SW480 (cell line): ENCODE measurements at places on chromosomes 6 and 20.

- peak; percentile 20 for DNase-seq
Observed at GRCh38 chr20:20872428-20872827, 160.0 kb upstream of the RALGAPA2 start.

DNA sequence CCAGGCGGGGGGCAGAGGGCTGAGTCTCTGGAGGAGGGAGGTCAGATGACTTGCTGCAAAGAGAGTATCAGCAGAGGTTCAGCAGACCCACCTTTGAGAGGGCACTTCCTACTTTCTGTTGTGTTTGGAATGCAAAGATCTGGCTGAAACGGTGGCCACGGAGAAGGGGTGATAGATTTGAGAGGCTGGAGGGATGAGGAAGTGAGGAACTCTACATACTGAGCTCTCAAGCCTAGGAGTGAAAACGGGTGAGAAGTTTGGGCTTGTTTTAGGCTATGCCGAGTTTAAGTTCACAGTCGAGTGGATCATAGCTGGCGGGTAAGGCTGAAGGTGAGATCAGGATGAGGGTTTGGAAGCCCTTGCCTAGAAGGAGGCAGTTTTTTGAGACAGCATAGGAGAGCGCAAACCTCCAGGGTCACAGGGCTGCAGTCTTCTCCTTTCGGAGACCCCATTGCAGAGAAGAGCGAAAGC lies 477 bp upstream of the ITPA start:
- DNase-seq, result no peak

- no peak for DNase-seq
Observed at GRCh38 chr20:63006540-63007359, at the start of gene BHLHE23. Gene BHLHE23, minus strand, starts transcription at chr20:63006964. Its CDS starts 190 bp downstream, at chr20:63006774.

DNA sequence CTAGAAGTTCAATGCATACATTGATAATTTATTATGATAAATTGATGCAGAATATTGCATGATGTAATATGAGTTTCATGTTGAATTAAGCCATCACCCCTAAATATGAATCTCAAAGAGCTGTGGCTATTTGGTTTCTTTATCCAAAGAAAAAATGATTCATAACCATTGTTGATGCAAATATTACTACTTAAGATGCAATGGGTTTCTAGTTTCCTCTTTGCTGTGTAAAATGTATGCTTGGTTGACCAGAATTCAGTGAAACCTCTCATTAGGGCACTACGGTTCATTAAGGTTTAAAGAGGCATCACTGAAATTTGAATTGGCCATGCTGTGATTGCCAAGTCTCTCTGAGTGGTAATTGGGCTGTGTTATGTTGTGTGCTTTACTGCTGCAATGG lies 492.5 kb upstream of the FLRT3 start:
- no peak for DNase-seq

GRCh38 chr6:79863566-79863965 lies 83.8 kb downstream of the ELOVL4 start:
- no peak for DNase-seq

DNA sequence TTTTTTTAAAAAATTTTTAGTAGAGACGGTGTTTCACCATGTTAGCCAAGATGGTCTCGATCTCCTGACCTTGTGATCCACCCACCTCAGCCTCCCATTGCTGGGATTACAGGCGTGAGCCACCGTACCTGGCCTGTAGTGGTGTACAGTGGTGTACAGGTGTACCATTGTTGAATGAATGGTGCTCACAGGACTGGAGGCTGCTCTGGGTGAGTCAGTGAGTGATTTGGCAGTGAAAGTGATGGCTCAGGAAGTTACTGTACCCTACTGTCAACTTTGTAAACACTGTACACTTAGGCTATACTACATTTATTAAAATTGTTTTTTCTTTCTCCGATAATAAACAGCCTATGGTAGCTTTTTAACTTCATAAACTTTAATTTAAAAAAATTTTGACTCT lies 122.8 kb upstream of the EEF1E1 start:
- DNase-seq, result no peak

DNA sequence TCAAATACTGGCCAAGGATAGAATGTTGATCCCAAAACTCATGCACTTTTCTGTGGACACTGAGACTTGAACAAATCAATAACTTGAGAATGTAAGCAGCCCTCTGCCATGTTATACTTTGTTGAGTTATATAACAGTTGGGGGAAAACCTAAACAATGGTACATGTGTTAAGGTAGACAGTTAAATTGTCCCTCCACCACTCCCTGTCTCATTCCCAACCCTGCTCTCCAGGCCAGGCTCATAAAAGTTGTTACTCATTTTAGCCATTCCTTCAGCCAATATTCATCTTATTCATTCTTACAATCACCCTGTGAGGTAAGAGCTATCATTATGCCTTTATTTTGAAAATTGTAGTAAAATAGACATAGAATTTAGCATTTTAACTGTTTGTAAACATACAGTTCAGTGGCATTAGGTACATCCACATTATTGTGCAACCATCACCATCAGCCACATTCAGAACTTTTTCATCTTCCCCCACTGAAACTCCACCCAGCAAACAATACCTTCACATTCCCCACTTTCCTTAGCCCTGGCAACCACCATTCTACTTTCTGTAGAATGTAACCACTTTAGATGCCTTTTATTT lies 38.2 kb upstream of the IER3 start:
- peak; percentile 78 for DNase-seq

GRCh38 chr6:111711984-111712752 lies 106.5 kb upstream of the TRAF3IP2 start:
- DNase-seq, result peak; percentile 62

GRCh38 chr20:58138395-58138794 lies 90.1 kb downstream of the ANKRD60 start:
- DNase-seq, result no peak

- no peak for DNase-seq
Observed at GRCh38 chr20:55194947-55195346, 719.6 kb downstream of the DOK5 start.

GRCh38 chr6:15361197-15361596 lies 115.3 kb downstream of the JARID2 start:
- DNase-seq, result no peak

DNA sequence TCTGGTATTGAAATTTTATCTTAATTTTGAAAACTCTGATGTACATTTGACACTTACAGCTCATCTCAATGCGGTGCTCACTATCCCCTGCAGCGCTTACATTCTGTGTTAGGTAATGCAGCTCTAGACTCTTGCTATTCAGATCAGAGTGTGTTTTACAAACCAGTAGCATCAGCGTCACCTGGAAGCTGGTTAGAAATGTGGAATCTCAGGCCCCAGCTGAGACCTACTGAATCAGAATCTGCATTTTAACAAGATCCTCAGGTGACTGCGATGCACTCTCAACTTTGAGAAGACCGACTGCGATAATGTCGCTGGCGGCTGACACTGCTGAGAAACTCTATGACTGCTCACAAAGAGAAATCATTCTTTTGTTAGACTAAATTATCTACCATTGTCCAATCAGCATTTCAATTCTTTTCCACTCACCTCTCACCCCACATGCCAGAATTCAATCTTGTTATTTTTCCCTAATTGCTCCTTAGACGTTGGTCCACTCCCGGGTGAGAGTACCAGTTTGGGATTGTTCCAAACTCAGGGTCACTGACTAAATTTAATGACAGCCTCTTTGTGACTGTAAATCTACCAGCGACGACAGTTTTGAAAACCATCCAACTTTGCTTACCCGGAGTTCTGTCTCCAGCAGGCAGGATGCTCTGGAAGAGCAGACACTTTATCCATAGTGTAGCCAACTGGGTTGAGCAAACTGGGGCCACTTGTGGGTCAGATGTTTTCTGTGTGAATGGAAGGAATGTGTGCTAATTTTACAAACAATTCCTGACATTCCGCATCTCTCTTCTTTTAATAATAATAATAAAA lies 140.1 kb upstream of the BTBD3 start:
- no peak for DNase-seq

DNA sequence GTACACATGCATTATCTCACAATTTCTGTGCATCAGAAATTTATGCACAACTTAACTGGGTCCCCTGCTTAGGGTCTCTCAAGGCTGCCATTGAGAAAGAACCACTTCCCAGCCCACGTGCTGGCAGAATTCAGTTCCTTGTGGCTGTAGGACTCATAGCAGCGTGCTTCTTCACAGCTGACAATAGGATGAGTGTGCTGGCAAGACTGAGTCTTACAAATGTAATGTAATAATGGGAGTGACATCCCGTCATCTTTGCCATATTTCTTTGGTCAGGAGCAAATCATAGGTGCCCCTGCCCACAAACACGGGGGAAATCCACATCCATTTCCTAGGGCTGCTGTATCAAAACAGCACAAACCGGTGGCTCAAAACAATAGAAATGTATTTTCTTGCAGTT lies 77.4 kb downstream of the FIG4 start:
- no peak for DNase-seq

- DNase-seq, result peak; percentile 25
Observed at GRCh38 chr6:40164345-40164755, 230.1 kb upstream of the MOCS1 start.

DNA sequence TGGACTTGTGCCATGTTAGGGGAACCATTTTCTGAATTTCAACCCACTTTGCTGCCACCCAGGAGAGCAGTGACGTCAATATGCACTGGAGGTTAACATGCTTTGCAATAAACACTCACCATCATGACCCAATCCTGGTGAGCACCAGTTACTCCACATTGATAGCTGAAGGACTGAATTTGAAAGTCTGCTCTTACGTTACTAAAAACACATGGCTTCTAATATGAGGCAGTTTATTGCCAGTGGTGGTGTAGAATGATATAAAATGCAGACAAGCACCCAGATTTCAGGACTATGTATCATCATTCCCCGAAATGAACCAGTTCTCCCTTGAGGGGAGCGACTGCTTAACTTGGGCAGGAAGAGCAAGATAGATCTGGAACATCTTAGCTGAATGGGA lies 23.8 kb downstream of the RFPL4B start:
- no peak for DNase-seq

DNA sequence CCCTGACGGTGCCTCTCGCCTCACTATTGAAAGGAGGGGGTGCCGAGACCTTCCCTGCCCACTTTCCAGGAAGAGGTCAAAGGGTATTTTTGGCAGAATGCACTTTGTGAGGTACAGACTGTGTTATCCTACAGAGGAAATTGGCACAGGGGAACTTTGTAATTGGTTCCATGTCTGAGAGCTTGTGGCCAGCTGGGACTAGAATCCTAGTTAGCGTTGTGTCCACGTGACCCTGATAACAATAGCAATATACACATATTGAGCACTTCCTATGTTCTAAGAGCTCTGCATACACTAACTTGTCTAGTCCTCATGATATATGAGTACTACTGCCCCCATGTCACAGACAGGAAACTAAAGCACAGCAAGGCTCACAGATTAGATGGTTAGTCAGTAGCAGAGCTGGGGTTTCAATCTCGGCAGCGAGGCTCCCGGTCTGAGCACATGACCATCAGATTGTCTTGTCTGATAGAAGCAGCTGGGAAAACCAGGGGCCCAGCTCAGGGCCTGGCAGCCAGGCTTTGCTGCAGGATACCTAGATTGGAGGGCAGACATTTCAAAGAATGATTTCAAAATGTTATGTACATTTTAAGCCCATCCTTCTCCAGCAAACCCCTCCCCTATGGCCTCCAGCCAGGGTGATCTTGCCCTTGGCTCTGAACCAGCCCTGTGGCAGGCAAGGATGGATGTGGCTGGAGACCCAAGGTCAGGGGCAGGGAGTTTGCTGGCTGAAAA lies 1.4 kb downstream of the MAPK13 start:
- peak; percentile 37 for DNase-seq

DNA sequence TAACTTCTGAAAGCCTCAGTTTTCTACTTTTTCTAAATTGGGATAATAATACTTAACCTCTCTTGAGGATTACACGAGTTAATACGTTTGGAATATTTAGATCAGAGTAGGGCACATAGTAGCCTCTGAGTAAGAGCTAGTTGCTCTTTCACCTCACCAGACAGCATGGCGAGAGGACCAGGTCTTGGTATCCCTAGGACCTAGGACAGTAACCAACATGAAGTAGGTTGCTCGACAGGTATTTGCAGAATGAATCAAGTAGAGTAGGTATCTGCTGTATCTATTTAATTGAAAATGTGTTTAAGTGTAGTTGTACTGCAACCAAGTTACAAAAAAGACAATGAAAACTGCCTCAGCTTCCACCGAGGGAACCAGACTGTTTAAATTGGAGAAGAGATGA lies 1.4 kb downstream of the CDC5L start:
- no peak for DNase-seq

DNA sequence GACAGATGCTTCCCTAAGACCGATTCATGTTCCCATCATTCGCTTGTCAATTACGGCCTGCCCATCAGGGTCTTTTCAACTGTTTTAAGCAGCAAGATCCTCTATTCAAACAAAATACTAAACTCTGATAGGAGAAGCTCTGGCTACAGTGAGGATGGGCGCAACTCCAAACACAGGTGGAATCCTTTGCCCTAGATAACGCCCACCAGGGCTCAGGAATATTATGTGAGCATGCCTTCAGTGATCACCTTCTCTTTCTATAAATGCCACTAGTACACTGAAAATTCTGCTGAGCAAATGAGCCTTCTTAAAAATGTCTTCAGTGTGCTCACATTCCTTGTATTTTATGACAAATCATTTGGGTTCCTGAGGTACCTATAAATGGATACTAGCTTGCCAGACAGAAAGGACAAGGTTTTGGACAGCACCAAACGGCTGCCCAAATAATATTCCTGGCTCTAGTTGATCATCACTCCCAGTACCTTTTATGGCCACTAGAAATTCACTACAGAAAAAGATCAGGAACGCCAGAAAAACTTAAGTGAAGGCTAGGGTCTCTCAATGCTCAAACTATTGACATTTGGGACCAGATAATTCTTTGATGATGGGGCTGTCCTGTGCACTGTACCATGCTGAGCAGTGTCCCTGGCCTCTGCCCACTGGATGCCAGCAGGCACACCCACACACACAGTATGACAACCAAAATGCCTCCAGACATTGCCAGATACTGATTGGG lies 13.1 kb downstream of the ZNF217 start:
- DNase-seq, result no peak

DNA sequence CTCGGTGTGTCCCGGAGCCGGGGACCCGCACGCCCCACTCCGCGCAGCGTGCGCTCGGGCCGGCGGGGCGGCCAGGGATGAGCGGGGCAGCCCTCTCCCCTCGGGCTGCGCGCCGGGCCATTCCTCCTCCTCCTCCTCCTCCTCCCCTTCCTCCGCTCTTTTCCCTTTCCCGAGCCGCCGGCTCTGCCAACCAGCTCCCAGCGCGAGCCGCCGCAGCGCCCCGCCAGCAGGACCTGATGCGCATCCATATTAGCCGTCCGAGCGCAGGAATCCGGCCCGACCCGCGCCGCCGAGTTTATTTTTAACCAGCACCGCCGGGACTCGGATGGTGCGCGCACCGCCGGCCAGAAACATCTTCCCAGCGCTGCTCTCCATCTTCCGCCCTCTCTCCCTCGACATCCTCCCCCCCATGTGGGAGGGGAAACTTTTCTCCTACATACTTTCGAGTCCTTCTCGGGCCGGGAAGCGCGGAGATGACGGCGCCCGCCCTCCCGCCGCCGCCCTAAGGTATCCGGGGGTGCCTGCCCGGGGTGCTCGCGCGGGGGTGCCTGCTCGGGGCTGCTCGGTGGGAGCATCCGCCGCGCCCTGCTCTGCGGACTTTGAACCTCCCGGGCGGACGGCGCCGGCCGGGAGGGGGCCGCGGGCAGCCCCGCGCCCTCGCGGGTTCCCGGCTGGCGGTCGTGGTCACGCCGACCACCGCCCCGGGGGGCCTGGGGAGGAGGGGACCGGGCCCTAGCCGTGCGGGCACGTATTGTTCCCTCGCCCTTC lies 619 bp downstream of the RREB1 start:
- peak; percentile 45 for DNase-seq
